ENCODE measurements at places on chromosomes 6 and 20.

- no peak for DNase-seq
Observed at GRCh38 chr20:41446456-41446855, 79.8 kb upstream of the EMILIN3 start.

DNA sequence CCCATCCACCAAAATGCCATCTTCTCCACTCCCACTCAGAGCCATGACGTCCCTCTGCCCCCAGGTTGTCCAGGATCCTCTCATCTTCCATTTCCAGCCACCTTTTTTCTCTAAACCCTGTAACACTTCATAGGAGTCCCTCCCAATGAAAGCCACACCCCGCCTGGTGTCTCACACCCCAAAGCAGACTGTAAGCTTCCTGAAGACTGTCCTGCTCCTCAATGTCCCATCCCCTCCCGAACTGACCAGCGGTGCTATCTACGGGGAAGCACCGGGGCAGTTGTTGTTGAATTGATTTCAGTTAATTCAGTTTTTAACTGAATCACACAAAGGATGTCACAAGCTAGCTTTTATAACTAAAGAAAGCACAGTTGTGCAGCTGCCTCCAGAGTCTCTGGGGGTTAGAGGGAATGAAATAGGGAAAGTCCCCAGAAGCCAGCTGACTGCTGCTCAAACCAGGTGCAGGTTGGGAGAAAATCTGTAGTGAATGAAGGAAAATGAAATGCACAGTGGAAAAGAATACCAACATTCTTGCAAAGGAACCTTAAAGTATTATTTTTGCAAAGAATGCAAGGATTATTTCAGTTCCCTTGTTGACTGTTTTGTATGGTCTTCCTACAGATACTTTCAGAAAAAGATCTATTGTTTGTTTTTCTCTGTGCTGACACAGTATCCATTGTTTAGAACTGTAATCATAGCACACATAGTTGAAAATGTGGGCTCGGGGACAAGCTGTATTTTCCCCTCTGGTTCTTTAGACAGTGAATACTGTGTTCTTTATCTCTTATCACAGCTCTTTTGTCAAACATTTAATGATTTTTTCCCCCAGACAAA lies 222.6 kb upstream of the QKI start:
- DNase-seq: no peak

DNA sequence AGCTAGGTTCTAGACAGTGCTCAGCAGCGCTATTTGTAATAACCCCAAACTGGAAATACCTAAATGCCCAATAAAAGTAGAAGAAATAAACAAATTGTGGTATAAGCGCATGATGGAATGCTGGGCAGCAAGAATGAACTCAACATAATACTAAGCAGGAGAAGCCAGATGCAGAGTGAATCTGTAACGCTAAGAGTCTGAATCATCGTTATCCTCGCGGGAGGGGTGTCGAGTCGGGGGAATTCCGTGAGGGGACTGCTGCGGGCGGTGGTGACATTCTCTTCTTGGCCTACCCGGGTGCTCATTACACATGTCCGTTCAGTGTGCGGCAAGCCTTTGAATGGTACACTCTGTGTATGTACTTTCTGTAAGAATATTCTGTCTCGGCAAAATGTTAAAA lies 83.7 kb downstream of the SULF2 start:
- no peak for DNase-seq

- no peak for DNase-seq
Observed at GRCh38 chr6:48535582-48536009, 424.6 kb upstream of the PTCHD4 start.

DNA sequence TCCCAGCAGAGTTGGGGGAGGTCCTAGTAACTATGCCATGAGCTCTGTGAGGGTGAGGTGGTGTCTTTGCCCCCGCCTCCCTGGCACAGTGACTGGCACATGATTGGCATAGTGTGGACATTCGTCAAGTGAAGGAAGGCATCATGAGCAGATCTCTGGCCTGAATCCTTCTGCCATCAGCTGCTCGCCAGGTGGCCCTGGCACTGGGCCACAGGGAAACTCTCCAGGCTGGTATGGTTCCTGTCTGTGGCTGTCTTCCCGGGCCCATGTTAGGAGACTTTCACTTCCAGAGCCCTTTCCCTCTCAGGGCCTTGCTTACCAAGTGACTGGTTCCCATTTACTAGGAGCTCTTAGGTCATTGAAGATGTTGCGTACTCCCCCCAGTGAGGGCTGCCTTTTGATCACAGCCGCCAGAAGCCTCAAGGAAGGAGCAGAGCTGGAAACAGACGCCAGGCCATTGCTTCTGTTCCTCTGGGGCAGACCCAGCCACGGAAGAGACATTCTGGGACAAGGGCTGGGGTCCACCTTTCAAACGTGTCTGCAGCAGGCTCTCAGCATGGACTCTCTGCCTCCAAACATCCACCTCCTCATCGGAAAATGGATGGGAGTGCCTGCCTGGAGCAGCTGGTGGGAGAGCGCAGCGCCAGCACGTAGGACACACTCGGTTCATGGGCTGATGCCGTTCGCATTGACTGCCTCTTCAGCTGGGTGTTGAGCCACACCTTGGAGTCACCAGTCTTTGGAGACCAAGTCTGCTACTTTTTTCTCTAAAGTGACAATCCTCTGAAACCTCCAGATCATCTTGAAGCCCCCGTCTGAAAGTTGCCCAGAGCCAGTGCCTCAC lies 67.2 kb downstream of the PTPN1 start:
- DNase-seq: peak; percentile 81
